ENCODE measurements at places on chromosomes 12 and 14.

- peak; percentile 91 for DNase-seq
These were observed at the start of gene MARCHF9 for GRCh38 chr12:57754411-57755193. MARCHF9 (plus strand) TSS chr12:57755103; CDS start chr12:57755529, 426 bp downstream.

GRCh38 chr12:110277530-110278254 is 3.4 kb upstream of the ATP2A2 start:
- no peak for DNase-seq

DNA sequence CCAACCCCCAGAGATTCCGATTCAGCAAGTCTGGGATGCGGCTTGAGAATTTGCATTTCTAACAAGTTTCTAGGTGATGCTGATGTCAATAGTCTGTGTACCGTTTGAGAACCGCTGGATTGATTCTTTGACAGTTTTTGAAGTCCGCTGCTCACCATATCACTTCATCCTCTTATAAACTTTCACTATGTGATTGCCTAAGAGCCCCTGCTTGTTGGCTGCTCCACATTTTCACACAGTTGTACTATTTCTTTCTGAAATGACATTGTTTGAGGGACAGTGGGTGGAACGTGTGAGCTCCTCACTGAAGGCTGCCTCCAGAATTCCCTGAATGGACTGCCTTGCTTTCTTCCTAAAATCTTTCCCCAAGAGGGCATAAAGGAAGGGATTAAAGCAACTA is 7.7 kb downstream of the C3AR1 start:
- no peak for DNase-seq

- no peak for DNase-seq
These were observed 154.9 kb upstream of the CCND2 start for GRCh38 chr12:4118601-4119156.

GRCh38 chr14:99564256-99564925 is 39.6 kb downstream of the CCDC85C start:
- DNase-seq, result no peak

DNA sequence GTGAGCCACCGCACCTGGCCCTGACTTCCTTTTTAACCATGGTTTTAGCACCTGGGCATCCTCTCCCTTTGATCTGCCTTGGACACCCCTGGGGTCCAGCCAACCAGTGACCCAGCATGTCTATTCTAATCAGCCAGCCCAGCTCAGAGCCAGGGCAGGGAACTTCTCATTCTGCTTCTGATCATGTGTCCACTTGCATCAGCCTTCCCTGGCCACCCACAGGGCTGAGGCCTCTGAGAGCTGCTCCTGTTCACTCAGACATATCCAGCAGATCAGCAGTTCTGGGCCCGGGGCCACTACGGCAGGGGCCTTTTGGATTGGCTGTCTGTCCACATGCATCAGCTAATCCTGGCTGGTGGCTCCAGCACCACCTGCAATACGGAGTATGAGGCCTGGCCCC is 117.9 kb upstream of the MAP1LC3B2 start:
- DNase-seq, result peak; percentile 6

DNA sequence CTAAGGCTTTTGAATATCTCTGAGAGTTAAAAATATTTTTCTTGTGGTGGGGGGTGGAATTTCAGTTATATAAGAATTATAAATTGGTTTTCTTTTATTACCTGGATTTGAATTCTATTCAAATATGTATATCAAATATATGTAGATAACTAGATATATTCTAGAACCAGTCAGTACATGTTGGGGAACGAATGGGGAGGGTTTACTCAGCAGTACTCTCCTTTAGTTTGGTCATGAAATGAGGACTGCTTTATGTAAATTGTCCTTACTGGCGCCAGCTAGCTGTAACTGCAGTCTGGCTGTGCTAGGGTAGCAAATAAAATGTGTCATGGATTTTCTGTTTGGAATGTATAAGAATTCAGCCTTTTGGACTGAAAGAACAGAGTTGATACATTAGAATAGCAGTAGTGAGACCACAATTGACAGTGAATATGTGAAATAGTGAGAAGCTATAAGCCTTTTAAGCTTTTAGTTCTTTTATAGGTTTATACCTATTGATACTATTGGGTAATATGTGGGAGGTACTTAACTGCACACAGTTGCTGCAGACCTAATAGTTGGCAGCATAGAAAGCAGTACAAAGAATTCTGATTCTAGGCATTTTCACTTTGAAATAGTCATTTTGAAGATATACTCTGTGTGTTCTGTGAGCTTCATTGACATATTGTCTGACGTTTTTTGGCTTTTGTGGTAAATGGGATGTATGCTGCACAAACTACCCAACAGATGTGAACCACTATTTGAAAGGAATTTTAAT is 29.0 kb downstream of the ATF7IP start:
- DNase-seq, result peak; percentile 44

DNA sequence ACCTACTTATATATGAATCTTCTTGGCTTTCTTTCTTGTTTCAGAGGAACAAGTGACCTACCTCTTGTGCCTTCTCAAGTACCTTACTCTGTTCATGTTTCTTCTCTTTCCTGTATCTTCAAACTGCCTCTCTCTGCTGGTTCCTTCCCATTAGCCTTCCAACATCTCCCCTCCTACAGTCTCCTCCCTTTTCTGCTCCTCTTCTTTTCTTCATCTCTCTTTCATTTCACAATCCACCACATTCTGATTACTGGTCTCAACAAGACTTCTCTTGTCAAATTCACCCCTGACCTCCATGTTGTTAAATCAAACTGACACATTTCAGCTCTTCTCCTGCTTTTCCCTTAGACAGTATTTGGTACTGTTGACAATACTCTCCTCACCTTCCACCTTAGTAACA is 95.6 kb downstream of the BRMS1L start:
- no peak for DNase-seq

GRCh38 chr12:56658921-56659320 is 13.1 kb upstream of the ATP5F1B start:
- no peak for DNase-seq

DNA sequence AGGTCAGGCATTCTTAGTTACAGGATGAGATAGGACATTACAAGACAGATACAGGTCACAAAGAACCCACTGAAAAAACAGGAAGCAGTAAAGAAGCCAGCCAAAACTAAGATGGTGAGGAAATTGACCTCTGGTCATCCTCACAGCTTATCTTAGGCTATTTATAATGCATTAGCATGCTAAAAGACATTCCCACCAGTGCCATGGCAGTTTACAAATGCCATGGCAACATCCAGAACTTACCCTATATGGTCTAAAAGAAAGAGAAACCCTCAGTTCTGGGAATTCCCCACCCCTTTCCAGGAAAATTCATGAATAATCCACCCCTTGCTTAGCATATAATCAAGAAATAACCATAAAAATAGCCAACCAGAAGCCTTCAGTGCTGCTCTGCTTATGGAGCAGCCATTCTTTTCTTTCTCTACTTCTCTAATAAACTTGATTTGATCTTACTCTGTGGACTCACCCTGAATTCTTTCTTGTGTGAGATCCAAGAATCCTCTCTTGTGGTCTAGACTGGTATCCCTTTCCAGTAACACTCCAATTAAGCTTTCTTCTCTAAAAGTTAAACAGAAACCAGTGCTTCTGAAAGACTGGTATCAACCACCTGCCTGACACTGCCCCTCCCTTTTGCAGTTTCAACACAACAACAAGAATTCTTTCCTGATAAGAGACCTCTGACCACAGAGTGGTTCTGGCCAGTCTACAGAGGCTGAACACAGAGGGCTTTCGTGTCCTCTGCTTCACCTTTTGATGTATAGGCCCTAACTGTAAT is 86.9 kb downstream of the BCAT1 start:
- no peak for DNase-seq

GRCh38 chr14:50353126-50353525 is 41.0 kb downstream of the DMAC2L start:
- no peak for DNase-seq

DNA sequence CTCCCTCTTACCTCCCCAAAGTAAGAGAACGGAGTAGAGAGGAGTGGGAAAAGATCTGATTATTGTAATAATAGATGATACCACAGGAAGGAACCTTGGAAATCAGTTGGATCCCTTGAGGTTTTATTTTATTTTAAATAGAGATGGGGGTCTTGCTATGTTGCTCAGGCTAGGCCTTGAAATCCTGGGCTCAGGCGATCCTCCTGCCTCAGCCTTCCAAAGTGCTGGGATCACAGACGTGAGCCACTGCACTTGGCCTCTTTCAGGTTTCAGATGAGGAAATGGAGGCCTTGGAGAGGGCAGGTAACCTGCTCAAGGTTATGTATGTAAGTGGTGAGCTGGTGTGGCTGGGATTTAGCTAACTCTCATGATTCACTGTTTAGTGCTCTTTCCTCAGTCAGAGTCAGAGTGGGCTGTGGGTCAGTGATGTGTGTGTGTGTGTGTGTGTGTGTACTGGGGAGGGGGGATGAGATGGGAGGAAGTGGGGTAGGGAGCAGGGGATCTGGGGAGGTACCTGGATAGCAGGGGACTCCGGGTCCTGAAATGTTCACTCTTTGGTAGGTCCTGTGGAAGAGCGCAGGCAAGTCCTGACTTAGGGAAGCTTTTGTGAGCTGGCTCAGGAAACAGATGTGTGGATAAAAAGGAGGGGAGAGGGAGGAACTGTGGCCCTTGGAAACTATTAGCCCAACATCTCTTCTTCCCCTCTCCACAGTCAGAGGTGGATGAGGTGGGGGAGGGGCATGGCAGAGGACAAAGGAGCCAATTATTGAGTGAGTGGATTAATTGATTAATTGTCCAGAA is 4.7 kb upstream of the CISTR start:
- no peak for DNase-seq

DNA sequence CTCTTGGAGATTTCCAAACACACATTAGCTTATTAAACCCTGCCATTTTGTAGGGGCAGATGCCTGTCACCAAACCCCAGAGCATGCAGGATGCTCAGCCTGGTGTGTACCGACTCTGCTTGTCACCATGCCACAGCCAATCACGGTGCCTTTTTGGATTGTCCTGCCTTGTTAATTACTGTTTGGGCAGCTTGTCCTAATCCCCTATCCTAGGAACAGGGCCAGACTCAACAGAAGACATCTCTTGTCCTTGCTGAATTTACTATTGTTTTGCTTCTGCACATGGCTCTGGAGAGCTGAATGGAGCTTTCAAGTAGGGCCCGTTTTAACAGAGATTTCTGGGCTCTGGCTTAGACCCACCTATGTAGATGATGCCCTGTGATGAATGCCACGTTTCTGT is 388.5 kb downstream of the AACS start:
- DNase-seq, result no peak

DNA sequence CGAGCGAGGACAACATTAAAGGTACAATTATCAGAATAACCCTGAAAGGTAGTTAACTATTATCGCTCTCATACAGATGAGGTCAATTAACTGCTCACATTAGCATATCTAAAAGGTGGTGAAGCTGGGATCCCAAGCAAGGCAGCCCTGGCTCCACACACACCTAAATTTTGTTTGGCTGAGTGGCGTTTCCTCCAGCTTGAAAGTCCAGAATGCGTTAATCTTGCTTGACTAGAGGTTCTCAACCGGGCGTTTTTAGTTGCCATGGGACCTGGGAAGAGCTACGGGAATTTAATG is 531 bp downstream of the DLGAP5 start:
- DNase-seq, result no peak

GRCh38 chr14:95696741-95697140 is 10.5 kb downstream of the TCL1B start:
- DNase-seq, result no peak

DNA sequence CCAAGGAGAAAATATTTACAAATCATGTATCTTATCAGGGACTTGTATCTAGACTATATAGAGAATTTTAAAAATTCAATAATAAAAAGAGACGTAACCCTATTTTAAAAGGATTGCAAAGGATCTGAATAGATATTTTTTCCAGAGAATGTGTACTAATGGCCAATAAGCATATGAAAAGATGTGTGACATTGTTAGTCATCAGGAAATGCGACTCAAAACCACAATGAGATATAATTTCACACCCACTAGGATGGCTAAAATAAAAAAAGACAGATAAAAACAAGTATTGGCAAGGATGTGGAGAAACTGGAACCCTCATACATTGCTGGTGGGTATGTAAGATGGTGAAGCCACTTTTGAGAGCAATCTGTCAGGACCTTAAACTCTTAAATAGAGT is 141.9 kb upstream of the BMP4 start:
- DNase-seq, result no peak

DNA sequence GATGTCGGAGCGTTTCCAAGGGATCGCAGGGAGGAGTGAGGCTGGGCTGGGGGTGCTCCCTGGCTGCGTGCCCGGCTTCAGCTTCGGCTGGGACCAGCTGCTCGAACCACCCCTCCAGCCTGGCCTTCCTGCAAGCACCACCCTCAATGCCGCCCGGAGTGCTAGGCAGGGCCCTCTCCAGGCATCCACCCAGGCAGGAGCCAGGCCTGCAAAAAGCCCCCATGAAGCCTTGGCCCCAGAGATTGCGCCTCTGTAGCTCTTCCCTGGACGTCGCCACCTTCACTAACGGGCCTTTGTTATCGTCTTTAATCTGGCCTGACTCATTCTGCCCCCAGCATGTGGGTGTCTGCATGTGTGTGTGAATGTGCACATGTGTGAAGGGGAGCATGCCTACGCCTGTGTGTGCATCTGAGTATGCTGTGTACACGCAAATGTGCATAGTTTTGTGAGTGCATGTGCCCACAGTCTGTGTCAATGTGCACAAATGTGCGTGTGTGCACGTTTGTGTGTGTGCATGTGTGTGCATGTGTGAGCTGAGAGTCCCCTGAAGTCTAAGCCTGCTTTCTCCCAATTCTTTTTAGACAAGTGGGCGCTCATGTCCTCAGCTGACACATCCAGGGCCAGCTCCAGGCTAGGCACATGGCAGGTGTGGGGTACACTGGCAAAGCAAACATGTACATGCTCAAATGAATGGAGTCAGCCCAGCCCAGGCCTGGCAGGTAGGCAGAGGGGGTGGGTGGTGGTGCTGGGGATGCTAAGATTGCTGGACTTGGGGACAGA is 195.4 kb upstream of the C14orf180 start:
- no peak for DNase-seq

DNA sequence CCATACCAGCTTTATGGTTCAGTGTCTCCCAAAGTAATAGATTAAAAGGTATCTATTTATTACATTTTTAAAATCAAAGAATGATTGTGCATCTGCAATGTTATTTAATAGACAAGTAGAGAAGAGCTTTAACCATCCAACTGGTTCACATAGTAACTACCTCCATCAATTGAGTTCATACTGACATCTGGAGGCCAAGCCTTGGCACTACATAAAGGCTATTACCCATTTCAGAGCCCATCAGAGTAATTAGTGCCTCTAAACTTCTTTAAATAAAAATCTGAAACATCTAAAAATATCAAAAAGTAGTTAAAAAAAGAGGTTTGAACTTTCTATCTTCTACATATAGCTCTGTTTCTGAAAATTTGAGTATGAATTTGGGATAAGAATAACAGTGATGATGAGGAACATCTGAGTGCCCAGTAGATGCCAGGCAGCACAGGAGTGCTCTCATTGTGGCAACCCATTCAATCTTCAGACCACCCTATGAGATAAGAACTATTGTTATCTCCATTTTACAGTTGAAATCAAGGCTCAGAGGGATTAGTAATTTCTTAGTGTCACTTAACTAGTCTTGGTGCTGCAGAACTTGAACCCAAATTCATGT is 132.9 kb upstream of the DAAM1 start:
- DNase-seq, result peak; percentile 12

- no peak for DNase-seq
These were observed 152.1 kb downstream of the METTL25 start for GRCh38 chr12:82510386-82510785.

- DNase-seq, result peak; percentile 52
These were observed 4.2 kb downstream of the PLEKHG3 start for GRCh38 chr14:64708148-64709004.

GRCh38 chr14:61486930-61487495 is 165.6 kb downstream of the PRKCH start:
- DNase-seq, result no peak

- peak; percentile 54 for DNase-seq
These were observed 33.6 kb downstream of the CDKL1 start for GRCh38 chr14:50362764-50363713.
